ENCODE measurements at places on chromosomes 7 and 10. TPM values are rescaled to one million over a fixed set of nuclear protein-coding genes. Genes with fewer than 3 reads are reported as not detected.

Gene SFTPA2
- 6.9 TPM for total RNA-seq

Gene LIPM
- not detected for total RNA-seq

- peak; percentile 51 for DNase-seq
These were observed 17.1 kb upstream of the AMZ1 start for GRCh38 chr7:2670720-2671391.

DNA sequence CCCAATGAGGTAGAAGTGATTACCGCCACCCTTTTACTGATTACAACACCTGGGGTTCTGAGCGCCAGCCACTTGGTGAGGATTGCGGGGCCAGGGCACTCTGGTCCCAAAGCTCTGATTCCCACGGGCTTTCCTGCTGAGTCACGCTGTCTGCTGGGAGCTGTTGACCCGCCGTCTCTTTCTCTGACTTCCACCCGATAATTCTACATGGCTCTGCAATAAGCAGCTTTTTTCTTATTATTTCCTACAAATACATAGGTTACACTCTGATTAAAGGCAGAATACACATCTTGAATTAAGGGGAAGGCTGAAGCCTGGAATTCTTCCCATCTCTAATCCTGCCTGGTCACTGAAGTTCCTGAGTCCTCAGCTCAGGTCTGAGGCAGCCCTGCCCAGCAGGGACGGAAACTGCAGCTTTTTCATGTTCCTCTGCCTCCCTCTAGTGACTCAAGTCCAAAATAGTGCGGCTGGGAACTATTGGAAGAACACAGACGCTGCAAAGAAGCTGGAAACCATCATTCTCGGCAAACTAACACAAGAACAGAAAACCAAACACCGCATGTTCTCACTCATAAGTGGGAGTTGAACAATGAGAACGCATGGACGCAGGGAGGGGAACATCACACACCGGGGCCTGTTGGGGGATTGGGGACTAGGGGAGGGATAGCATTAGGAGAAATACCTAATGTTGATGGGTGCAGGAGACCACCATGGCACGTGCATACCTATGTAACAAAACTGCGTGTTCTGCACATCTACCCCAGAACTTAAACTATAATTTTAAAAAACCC lies 178.3 kb downstream of the PRKCQ start:
- peak; percentile 89 for DNase-seq

- no peak for DNase-seq
These were observed at the start of gene EN2 for GRCh38 chr7:155458111-155458877. EN2 (plus strand) TSS chr7:155458129; CDS start chr7:155458378, 249 bp downstream.

- DNase-seq: peak; percentile 8
These were observed 41.6 kb upstream of the SDHAF3 start for GRCh38 chr7:97075928-97076327.
